ENCODE measurements at places on chromosomes 16 and 17.

DNA sequence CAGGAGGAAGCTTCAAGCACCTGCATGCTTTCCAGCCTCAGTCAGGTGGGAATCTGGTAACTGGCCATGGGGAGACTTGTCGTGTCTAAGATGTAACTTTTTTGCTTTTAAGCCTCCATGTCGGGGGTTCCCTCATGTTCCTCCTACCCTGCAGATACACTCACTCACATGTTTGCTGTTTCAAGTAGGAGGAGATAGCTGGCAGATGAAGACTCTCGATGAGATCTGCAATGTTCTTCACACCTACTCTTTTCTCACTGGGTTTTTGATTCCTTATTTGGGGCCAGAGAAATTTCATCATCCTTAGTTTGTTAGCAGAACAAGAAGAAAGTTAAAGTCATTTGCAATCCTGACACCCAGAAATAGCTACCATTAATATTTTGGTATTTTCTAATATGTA, 24.7 kb downstream of the UTP4 start:
- no peak for DNase-seq

- no peak for DNase-seq
These were observed 31.1 kb upstream of the CCR7 start for GRCh38 chr17:40596261-40596919.

DNA sequence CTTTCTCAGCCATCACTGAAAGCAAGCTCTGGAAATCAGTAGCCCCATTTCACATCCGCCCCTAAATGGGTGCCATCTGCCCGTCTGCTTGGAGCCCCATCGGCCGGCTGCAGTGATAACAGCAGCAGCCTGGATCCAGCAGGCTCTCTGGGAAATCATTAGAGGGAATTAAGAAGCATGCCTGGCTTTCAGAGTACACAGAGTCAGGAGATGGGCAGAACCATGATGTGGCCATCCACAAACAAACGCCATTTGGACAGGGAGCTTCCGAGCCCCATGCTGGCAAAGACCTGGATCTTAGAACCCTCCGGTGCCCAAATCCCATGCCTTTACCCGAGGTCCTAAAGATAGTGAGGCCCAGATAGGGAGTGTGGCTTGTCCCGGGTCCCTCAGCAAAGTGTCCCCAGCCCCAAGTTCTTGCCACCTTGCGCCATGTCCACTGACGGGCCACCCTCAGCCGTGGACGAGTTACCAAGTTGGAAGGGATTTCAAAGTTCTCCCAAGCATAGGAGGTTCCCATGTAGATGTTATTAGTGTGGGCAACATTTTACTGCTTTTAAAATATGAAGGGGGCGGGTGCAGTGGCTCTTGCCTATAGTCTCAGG, 1.0 kb upstream of the LITAF start:
- DNase-seq: no peak

DNA sequence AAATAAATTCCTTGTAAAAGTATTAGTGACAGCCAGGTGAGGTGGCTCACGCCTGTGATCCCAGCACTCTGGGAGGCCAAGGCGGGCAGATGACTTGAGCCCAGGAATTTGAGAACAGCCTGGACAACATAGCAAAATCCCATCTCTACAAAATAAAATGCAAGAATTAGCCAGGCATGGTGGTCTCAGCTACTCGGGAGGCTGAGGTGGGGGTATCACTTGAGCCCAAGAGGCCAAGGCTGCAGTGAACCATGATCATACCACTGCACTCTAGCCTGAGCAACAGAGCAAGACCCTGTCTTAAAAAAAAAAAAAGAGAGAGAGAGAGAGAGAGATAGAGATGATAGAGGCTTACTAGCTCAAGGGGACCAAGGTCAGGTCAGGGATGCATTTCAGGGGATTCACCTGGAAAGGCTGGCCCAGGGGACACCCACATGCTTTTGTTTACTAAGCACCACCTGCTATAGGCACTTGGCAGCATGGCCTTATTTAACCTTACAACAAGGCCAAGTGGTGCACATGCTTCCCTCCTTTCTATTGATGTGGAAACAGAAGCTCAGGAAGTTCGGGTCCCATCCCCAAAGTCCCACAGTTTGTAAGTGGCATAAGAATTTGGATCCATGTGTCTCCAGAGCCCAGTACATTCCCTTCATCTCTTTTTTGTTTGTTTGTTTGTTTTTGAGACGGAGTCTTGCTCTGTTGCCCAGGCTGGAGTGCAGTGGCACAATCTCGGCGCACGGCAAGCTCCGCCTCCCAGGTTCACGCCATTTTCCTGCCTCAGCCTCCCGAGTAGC, 12.4 kb upstream of the SRCIN1 start:
- no peak for DNase-seq

GRCh38 chr17:78019367-78019975, 61.0 kb downstream of the TNRC6C start:
- DNase-seq: peak; percentile 63

DNA sequence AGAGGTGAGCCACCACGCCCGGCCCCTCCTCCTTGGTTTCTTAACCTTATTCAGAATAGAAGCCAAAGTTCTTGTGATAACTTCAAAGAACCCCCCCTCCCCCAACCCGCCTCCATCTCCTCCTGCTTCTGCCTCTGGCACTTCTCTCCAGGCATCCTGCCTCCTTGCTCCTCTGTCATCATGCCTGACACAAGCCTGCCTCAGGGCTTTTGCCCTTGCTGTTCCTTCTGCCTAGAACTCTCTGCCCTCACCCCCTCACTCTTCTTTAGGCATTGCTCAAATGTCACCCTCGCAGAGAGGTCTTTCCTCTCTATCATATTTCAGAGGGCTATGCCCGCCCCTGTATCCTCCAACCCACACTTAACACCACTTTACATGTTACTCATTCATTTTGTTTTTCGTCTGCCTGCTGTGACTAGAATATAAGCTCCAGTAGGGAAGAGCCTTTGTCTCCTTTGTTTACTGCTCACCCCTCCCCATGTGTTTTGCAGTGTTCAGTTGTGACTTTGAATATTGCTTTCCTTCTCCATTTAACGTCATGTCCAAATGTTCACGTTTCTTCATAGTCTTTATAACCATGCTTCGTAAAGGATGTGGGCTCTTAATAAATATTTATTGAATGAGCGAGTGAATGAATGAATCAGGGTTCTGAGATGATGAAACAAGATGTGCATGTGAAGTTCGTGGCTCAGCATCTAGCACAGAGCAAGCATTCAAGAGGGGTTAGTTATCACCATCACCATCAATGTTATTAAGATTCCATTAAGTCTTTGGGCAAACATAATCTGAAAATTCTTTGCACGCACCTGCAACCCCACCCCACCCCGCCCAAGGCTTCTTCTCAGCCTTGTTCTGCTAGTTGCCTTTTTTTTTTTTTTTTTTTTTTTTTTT, 186.2 kb upstream of the WSCD1 start:
- no peak for DNase-seq

DNA sequence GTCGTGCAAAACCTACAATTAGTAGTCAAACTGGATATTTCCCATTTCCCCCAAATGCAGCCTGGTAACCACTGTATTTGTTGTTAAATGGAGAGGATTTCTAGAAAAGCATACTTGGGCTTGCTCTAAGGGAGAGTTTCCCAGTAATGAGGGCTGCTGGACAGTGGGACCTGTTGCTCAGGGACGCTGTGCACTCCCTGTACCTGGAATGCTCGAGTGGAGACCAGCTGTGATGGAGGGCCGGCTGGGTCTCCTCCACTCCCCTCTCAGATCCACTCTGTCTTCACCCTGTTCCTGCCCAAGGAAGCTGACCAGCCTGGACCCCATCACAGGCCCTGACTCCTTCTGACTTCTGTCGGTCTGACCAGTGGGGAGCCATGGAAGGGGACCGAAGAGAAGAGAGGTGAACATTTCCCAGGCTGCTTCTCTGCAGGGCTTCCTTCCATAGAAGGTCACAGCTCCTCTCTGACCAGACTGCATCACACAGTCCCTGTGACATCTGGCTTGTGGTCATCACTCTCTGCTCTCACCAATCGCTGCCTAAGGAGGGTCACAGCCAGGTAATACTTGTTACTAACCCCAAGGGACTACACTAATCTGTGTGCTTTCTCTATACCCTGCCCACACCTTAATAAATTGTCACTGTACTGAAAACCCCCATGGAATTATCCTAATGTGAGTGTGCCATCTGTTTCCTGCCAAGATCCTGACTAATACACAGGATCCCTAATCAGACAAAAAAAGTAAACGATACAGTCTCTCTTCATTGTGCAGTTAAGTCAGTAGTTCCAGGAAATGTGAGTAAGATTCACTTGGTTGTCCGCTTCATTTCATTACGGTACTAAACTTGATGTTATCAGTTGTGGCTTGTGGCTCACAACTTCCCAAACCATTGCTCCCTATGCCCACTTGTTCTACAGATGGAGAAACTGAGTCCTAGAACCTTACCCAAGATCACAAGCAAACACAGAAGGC, 102.4 kb downstream of the CCT6B start:
- DNase-seq: no peak

- DNase-seq: no peak
These were observed 83.0 kb upstream of the TBC1D3K start for GRCh38 chr17:37841232-37841631.

DNA sequence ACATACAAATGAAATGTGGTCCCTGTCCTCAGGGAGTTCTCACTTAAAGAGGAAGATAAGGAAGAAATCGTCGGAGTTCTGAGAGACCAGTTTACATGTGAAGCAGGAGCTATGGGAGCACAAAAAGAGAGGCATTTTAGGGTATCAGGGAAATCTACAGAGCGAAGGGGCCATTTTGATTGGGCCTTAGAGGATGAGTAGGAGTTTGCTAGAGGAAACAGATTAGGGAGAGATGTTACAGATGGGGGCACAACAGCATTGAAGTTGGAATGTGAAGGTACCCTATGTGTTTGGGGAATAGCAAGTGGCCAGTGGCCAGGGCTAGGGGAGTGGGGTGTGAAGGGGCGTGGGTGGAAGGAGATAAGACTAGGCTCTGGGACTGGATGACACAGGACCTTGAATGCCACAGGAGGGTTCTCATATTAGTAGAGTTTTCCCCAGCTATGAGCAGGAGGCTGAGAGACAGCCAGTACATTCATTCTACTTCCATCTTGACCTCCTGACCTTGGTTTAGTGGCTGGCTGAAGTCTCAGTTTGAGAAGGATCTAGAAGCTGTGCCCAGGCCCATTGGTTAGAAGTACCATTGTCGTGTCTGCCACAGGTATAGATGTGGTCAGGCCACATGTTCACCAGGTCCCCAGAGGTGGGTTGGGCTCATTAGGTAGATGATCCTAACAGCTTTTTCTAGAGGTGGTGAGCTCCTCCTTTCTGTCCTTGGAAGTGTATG, 34.8 kb downstream of the CPNE2 start:
- DNase-seq: no peak

- DNase-seq: no peak
These were observed 143.9 kb downstream of the ANKFN1 start for GRCh38 chr17:56297184-56297583.

DNA sequence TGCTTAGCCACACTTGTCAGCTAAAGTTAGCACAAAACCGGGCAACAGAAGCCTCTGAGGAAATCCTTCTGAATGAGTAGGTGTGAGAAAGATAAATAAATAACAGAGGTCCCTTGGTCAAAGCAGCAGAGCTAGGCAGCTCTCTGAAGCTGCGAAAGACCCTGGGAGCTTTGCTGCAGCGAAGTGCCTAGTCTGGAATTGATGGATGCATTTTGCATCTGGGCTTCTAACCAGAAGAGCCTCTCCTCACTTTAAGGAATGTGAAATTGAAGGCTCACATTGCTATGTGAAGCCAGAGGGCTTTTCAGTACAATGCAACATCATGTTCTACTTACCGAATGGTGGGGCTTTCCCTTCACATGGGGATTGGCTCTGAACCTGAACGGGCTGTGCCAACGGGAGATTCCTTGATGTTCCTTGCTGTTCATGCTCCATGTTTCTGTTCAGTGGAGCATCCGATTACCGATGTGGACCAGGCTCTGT, 274.6 kb downstream of the HS3ST3B1 start:
- DNase-seq: no peak

DNA sequence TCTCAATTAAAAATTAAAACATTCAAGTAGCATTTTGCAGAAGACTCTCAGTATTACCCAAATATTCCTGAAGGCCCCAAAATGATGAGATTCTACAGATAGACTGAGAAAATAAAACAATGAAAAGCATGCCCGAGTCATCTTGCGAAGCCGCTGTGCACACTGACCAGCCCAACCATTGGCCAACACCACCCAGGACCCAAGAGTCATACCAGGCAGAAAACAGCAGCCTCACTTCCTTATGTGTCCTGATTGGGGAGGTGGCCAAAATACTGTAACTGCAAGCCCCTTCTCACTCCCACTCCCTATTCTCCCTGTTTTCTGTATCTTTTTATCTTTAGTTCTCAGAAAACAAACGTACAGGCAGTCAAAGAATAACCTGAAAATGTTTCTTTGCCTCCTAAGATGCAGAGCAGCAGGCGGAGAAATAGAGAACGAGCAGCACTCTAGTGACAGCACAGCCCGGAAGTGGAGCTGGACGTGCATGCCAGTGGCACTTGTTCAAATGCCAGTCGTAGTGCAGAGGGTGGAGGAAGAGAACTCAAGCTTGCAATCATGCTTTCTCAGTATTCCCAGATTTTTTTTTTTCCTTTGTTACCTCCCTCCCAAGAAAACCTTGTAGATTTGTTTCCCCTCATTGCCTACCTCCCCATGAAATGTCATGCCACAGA, 182.3 kb upstream of the SOX9 start:
- DNase-seq: no peak

GRCh38 chr17:65756760-65757159, 195.3 kb upstream of the AXIN2 start:
- no peak for DNase-seq

GRCh38 chr17:76138896-76139752, 1.9 kb downstream of the FOXJ1 start:
- DNase-seq: no peak

- no peak for DNase-seq
These were observed 589 bp downstream of the XYLT2 start for GRCh38 chr17:50346313-50347116.

DNA sequence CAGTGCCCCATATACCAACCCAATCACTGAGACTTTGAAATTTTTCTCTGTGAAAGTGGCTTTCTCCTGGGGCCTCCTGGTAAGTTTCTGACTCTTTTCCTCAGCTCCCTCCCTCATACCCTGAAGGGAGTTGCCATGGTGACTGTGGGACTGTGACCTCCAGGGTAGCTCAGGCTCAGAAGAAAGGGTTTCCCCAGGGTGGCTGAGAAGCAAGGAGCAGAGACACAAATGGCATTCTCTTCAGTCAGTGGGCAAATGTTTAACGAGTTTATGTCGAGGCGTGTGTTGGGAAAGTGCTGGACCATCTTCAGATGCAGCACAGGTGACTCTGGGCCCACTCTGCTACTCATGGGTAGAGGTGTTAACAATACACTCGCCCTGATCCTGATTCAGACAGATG, 46.8 kb downstream of the MRPS23 start:
- DNase-seq: no peak

GRCh38 chr17:5361426-5361825, 58.0 kb downstream of the NUP88 start:
- no peak for DNase-seq
